Immature natural killer cell (primary cell): ENCODE measurements at places on chromosomes 2 and 18.

GRCh38 chr2:105576440-105577241, 168.1 kb upstream of the NCK2 start:
- peak; percentile 17 for DNase-seq
- H3K4me3 ChIP-seq, result no peak overlapping the region
- H3K4me1 ChIP-seq, result no peaks in the 10 kb centered on the region
- no peaks in the 10 kb centered on the region for H3K27me3 ChIP-seq
- no peak overlapping the region for H3K27ac ChIP-seq

- no peaks in the 10 kb centered on the region for H3K36me3 ChIP-seq
- H3K27me3 ChIP-seq, result peaks cover 7% of the 10 kb centered on the region
- DNase-seq, result no peak
- no peak overlapping the region for H3K4me3 ChIP-seq
- no peak overlapping the region for H3K27ac ChIP-seq
Measured at GRCh38 chr2:233416706-233417105, 62.4 kb downstream of the DGKD start.

- H3K4me1 ChIP-seq, result peaks cover 22% of the 10 kb centered on the region
- no peak for DNase-seq
- no peak overlapping the region for H3K27ac ChIP-seq
- no peak overlapping the region for H3K4me3 ChIP-seq
- no peaks in the 10 kb centered on the region for H3K27me3 ChIP-seq
Measured at GRCh38 chr2:73839653-73840411, 11.1 kb downstream of the STAMBP start.

GRCh38 chr2:383888-384287, 96.0 kb upstream of the ALKAL2 start:
- H3K4me3 ChIP-seq, result no peak overlapping the region
- H3K27me3 ChIP-seq, result no peaks in the 10 kb centered on the region
- no peak overlapping the region for H3K27ac ChIP-seq
- H3K4me1 ChIP-seq, result peaks cover 4% of the 10 kb centered on the region
- no peak for DNase-seq
- no peaks in the 10 kb centered on the region for H3K36me3 ChIP-seq

GRCh38 chr18:59451073-59451472, 92.0 kb upstream of the LMAN1 start:
- peaks cover 2% of the 10 kb centered on the region for H3K27me3 ChIP-seq
- no peaks in the 10 kb centered on the region for H3K36me3 ChIP-seq
- no peak for DNase-seq
- H3K4me1 ChIP-seq, result no peaks in the 10 kb centered on the region

- H3K4me1 ChIP-seq, result peaks cover 7% of the 10 kb centered on the region
- no peak for DNase-seq
- peaks cover 7% of the 10 kb centered on the region for H3K36me3 ChIP-seq
- H3K27me3 ChIP-seq, result no peaks in the 10 kb centered on the region
- H3K4me3 ChIP-seq, result no peak overlapping the region
Measured at GRCh38 chr2:201769666-201770373, 10.9 kb downstream of the ALS2 start.

GRCh38 chr18:24482821-24483220, 22.4 kb downstream of the HRH4 start:
- no peak for DNase-seq
- H3K27me3 ChIP-seq, result no peaks in the 10 kb centered on the region
- H3K4me3 ChIP-seq, result no peak overlapping the region

GRCh38 chr2:29108225-29108624, 7.0 kb upstream of the CLIP4 start:
- H3K36me3 ChIP-seq, result no peaks in the 10 kb centered on the region
- peaks cover 5% of the 10 kb centered on the region for H3K27me3 ChIP-seq
- H3K4me3 ChIP-seq, result no peak overlapping the region
- DNase-seq, result no peak
- no peak overlapping the region for H3K27ac ChIP-seq

GRCh38 chr2:223008956-223009355, 43.0 kb upstream of the KCNE4 start:
- H3K4me1 ChIP-seq, result no peaks in the 10 kb centered on the region
- H3K27ac ChIP-seq, result no peak overlapping the region
- no peak overlapping the region for H3K4me3 ChIP-seq
- no peaks in the 10 kb centered on the region for H3K36me3 ChIP-seq
- DNase-seq, result no peak
- peaks cover 2% of the 10 kb centered on the region for H3K27me3 ChIP-seq

DNA sequence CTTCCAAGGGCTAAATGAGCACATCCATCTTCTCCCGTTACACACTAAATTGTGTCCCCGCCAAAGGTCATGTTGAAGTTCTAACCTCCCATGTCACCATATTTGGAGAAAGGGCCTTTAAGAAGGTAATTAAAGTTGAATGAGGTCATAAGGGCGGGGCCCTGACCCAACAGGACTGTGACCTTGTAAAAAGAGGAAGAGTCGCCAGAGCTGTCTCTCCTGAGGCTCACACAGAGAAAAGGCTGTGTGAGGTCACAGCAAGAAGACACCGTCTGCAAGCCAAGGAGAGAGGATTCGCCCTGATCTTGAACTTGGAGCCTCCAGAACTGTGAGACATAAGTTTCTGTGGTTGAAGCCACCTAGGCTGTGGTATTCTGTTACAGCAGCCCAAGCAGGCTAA, 24.1 kb downstream of the TRABD2A start:
- no peak overlapping the region for H3K4me3 ChIP-seq
- H3K27me3 ChIP-seq, result peaks cover 8% of the 10 kb centered on the region
- H3K27ac ChIP-seq, result peak overlapping the region; percentile 79
- H3K4me1 ChIP-seq, result peaks cover 54% of the 10 kb centered on the region
- H3K36me3 ChIP-seq, result peaks cover 4% of the 10 kb centered on the region
